Glomerular endothelial cell (primary cell): ENCODE measurements at places on chromosomes 7 and 10. TPM values are rescaled to one million over a fixed set of nuclear protein-coding genes. Genes with fewer than 3 reads are reported as not detected.

Gene IGFBP3
- total RNA-seq: 49.0 and 247 TPM in 2 replicates

Gene AQP1
- total RNA-seq: 0.82 and 6.9 TPM in 2 replicates

GRCh38 chr10:126170371-126170770, 217.9 kb downstream of the ADAM12 start:
- DNase-seq: no peak

DNA sequence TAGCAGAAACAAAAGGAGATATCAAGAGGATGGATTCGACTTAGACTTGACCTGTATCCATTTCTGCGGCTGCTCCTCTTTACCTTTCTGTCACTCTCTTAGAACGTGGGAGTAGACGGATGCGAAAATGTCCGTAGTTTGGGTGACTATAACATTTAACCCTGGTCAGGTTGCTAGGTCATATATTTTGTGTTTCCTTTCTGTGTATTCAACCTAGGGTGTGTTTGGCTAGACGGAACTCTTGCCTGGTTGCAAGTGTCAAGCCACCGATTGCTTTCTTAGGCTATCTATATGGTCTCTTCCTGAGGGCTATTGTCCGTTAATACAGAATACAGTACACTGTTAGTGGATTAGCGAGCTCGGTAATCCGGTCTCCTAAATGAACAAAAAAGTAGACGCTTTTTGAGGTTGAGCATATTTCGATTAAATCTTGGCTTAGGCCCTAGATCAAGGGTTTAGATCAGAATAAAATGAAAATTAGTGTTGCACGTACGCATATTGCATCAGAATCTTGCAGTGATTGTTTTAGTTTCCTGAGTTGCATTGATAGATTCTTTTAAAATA, 1.2 kb downstream of the PTEN start:
- DNase-seq: no peak

DNA sequence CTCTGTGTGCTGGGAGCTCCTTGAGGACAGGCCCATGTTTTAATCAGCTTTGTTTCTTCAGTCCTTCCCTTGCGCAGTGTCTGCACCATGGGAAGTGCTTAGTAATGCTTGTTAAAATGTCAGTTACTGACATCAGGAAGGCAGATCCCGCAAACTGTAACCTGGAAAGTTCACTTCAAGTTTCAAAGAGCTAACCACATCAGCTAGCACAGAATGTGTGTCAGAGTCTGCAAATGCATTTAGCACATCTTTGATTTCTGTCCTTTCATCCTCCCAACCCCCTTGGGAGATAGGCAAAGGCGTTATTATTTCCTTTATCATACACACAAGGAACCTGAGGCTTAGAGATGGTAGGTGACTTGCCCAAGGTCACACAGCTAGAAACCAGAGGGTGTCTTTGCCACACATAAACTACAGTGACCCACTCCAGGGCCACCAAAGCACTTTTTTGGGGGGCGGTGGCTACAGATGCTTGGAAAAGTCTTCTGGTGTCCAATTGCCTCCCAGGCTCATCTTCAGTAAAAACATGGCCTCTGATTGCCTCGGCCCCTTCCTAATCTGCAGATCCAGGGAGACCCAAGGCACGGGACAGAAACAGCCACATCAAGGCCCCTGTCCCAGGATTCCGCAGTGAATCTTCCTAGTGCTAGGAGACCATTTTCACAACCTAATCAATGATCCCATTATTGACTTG, 116.2 kb upstream of the GPR26 start:
- DNase-seq: no peak

GRCh38 chr7:113652501-113652900, 266.3 kb downstream of the PPP1R3A start:
- DNase-seq: no peak

GRCh38 chr10:19915125-19915524, 98.9 kb downstream of the PLXDC2 start:
- no peak for DNase-seq

DNA sequence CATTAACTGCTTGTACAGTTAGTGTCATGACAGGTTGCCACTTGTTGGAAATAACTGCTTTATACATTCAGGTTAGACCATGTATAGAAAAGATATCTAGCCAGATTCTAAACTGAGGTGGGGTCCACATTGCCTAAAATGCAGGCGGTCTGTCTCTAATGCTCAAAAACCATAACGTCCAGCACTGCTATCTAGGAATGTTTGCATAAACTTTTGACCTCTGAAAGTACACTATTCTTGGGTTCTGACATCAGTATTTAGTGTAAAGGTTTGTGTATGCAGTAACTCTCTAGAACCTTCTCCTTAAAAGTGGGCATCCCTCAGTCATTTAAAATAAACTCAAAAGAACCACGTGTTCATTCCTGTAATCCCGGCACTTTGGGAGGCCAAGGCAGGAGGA, 10.3 kb upstream of the FAM171A1 start:
- DNase-seq: no peak

DNA sequence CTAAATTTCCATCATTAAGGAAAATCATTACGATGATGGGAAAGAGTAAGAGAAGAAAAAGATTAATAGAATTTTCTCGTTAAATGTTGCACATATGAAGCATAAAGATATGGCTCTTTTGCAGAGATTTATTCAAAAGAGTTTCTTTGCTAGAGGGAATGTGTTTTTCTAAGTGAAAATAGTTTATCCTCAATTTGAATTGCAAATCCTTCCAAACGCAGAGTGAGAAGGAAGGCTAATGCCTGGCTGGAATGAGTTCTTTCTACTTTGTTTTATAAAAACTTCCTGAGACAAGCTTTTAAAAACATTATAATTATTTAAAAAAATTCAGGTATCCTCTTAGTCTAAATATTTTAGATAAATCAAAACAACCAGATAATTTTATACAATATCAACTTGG, 14.2 kb downstream of the CYP26A1 start:
- no peak for DNase-seq

- no peak for DNase-seq
Measured at GRCh38 chr10:77522268-77522809, 115.3 kb downstream of the KCNMA1 start.
